ENCODE measurements at places on chromosomes 1 and 21.

GRCh38 chr1:220062629-220063028 is 16.3 kb upstream of the EPRS1 start:
- no peak for DNase-seq

DNA sequence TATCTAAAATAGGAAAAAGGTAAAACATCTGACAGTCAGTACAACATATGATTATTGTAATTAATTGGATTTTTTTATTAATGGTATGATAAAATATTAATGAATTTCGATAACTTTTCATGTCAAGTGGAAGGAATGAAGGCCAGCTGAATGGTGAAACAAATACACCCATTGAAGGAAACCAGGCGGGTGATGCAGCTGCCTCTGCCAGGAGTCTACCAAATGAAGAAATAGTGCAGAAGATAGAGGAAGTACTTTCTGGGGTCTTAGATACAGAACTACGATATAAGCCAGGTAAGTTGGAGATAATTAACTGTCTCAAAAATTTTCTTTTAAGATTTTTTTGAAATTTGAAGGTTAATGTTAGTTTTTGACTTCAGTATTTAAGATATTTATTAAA is 3.2 kb downstream of the SON start:
- no peak for DNase-seq

GRCh38 chr1:3456449-3456963 is 2.0 kb downstream of the ARHGEF16 start:
- no peak for DNase-seq

DNA sequence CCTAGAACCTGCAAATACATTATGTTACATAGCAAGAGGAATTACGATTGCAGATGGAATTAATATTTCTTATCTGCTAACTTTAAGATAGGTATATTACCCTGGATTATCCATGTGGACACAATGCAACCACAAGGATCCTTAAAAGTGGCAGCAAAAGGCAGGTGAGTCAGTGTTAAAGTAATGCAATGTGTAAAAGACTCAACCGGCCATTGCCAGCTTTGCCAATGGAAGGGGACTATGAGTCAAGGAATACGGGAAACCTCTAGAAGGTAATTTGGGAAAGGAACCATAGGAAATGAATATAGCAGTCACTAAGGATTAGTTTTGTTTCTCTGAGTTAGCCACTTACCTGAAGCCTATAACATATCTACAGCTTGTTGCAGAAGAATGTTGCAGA is 692.1 kb upstream of the ZP4 start:
- DNase-seq: no peak

- DNase-seq: no peak
Measured at GRCh38 chr1:54309631-54310366, 96.4 kb downstream of the SSBP3 start.

DNA sequence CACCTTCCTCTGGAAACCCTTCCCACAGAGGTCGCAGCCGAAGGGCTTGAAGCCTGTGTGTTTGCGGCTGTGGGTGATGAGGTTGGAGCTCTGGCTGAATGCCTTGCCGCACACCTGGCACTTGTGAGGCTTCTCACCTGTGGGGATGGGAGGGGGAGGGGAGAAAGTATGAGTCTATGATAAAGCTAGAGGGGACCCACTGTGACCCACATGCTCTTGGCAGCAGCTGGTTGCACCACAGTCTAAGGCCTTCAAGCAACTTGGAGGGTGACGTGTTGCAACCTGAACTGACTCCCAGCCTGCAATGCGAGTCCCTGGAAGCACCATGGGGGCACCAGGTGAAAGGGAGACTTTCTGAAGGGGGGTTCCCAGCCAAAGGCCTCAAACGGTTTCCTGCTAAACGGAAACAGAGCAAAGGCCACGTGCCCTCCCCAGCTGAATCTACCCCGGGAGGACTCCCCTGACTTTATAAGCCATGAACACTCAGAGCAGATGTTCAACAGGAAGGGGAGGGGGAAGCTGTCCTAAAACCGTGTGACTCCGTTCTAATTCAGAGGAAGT is 10.6 kb downstream of the GFI1 start:
- DNase-seq: no peak

GRCh38 chr1:86779308-86780191 is 75.2 kb downstream of the SH3GLB1 start:
- DNase-seq: no peak

- no peak for DNase-seq
Measured at GRCh38 chr1:246261639-246262038, 245.4 kb downstream of the SMYD3 start.

All from stimulated activated CD4-positive, alpha-beta T cell treated with anti-CD3 and anti-CD28 coated beads, Interleukin-1b, Interleukin-23, amount 100 ng/mL, for 4 hours (primary cell).